Pancreas (tissue), 10 donors: ENCODE measurements at places on chromosomes 1 and 21. TPM values are rescaled to one million over a fixed set of nuclear protein-coding genes. Genes with fewer than 3 reads are reported as not detected.

- no peak for DNase-seq
Measured at GRCh38 chr1:228174482-228175315, 9.1 kb downstream of the IBA57 start.

The POU3F1 gene
- polyA plus RNA-seq: not detected

The OR2M4 gene
- polyA plus RNA-seq: 0.02 TPM

GRCh38 chr1:6906783-6907182 is 121.5 kb downstream of the CAMTA1 start:
- DNase-seq: no peak

DNA sequence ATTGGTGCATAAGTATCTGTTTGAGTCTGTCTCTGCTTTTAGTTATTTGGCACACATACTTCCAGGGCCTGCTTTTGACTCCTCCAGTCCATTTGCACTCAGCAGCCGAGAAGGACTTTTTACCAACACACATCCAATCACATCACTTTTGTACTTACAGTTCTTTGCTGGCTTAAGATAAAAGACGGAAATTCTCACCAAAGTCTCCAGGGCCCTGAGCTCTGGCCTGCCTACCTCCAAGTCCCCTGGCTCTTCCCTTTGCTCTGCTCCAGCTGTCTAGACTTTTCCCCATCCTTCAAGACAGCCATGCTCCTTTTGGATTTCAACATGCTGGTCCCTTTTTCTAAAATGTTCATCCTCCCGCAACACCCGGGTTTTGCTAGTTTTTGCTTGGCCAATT is 2.2 kb upstream of the EVA1C start:
- DNase-seq: no peak

The CELSR2 gene
- 6.8 TPM for polyA plus RNA-seq

DNA sequence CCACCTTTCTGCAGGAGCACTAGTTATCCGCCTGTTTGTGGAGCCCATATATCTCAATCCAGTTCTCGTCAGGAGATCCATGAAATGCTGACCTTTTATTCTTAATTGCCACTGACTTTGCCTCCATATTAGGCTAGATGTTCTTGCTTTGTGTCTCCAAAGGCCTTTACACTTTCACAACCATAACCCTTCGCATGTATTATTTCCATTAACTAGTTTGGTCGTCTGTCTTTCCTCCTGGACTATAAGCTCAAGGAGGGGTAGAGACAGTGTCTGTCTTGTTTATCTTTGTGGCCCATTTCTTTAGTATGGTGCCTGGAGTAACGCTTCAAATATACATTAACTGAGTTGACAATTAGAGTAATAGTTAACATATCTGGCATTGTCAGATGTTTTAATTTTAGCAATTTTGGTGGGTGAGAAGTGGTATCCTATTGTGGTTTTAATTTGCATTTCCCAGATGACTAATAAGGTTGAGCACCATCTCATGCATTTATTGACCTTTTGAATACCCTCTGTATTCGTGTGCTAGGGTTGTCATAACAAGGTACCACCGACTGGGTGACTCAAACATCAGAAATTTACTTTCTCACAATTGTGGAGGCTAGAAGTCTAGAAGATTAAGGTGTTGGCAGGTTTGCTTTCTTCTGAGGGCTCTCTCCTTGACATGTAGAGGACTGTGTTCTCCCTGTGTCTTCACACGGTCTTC is 21.7 kb upstream of the IL12RB2 start:
- no peak for DNase-seq

DNA sequence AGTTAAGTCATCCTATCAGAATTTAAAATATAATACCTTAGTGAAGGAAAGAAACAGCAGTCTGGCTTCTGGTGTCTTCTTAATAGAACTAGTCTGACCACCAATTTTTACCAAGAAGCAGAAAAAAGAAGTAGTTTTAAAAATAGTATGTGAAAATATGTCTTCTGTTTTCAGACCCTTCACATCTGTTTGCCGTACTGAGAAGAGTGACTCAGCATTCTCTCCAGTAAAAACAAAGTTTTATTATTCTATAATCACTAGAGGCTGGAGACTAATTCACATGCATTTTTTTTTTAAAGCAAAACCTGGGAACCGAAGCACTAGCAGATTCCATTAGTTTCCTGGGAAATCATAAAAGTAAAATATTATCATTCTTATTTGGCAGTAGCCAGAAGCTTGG is 163.8 kb downstream of the COL24A1 start:
- DNase-seq: no peak

- no peak for DNase-seq
Measured at GRCh38 chr1:29631836-29632805, 395.8 kb downstream of the PTPRU start.

The SLC6A17 gene
- 7.1 TPM for polyA plus RNA-seq

GRCh38 chr1:200405264-200405663 is 4.6 kb downstream of the ZNF281 start:
- DNase-seq: no peak

- DNase-seq: no peak
Measured at GRCh38 chr1:97488530-97488929, 432.3 kb downstream of the DPYD start.

The LCE2C gene
- polyA plus RNA-seq: not detected
